A549 treated with GW870086 at 1 μM for 4 hours (cell line): ENCODE measurements at places on chromosomes 5 and 9. TPM values are rescaled to one million over a fixed set of nuclear protein-coding genes. Genes with fewer than 3 reads are reported as not detected.

LRRC19 gene
- not detected in 5 replicates for total RNA-seq

TUSC1 gene
- total RNA-seq, result 4.3 to 7.1 TPM (median 6.2 TPM) in 5 replicates

THBS4 gene
- 0.28 TPM in 1 of 5 replicates, not detected in the others for total RNA-seq

CNOT8 gene
- 33.9 to 37.6 TPM (median 37.0 TPM) in 5 replicates for total RNA-seq

C7 gene
- not detected in 5 replicates for total RNA-seq

NUTM2G gene
- total RNA-seq, result not detected in 5 replicates

PDCD1LG2 gene
- 0.13 to 0.25 TPM (median 0.15 TPM) in 5 replicates for total RNA-seq

LMX1B gene
- total RNA-seq, result 1.3 to 1.8 TPM (median 1.3 TPM) in 5 replicates

FGF10 gene
- total RNA-seq, result not detected in 5 replicates

TPD52L3 gene
- not detected in 5 replicates for total RNA-seq

POC5 gene
- total RNA-seq, result 8.4 to 12.5 TPM (median 9.7 TPM) in 5 replicates
